ENCODE measurements at places on chromosomes 1 and 21.
A peak's percentile ranks its signal among the peaks of the same experiment; 100 is the strongest.

DNA sequence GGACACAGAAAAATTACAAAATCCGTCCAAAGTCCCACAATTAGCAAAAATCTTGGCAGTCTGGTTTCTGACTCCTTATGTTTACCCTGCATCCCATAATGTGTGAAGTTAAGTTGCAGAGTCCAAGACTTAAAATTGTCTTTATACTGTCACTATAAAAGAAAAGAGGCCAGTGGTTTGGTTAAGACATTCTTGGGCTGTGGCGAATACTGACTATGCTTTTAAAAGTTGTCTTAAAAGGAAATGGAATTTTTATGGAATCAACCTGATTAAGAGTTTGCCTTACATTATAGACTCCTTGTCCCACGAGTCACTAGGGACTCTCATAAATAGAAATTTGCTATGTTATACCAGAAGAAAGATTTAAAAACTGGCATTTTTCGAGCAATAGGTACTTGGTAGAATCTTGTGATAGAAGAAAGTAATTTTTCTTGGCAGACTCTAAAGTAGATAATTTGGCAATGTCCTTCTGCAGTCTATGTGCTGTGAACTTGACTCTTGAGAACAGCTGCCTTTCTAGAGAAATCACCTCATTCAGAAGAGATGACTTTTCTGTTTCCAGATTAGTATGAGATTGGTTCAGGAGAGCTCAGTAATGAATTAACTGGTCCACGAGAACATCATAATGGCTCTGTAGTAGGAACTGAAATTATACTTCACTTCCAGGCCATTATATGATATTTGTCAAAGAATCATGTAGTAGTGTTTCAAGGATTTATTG, 31.8 kb downstream of the NTNG1 start:
- DNase-seq, result no peak

DNA sequence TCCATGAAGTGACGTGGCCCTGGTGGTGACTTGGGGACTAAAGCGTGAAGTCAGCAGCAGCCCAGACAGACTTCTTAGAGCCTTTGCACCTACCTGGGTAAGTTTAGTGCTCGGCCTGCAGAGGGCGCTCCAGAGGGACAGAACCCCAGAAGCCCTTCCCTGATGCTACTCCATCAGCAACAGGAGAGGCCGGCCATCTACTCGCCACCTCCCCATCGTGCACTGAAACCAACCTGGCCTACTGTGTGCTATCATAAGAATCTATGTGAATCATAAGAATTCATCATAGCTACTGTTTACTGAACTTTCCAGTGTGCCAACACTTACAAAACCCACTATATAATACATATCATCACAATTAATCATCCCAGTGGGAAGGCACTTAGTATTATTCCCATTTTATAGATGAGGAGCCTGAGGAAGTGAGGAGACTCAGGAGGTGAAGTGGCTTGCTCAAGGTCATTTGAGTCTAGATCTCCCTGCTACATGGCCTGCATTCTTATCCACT, 7.9 kb upstream of the EDN2 start:
- peak; percentile 82 for DNase-seq

DNA sequence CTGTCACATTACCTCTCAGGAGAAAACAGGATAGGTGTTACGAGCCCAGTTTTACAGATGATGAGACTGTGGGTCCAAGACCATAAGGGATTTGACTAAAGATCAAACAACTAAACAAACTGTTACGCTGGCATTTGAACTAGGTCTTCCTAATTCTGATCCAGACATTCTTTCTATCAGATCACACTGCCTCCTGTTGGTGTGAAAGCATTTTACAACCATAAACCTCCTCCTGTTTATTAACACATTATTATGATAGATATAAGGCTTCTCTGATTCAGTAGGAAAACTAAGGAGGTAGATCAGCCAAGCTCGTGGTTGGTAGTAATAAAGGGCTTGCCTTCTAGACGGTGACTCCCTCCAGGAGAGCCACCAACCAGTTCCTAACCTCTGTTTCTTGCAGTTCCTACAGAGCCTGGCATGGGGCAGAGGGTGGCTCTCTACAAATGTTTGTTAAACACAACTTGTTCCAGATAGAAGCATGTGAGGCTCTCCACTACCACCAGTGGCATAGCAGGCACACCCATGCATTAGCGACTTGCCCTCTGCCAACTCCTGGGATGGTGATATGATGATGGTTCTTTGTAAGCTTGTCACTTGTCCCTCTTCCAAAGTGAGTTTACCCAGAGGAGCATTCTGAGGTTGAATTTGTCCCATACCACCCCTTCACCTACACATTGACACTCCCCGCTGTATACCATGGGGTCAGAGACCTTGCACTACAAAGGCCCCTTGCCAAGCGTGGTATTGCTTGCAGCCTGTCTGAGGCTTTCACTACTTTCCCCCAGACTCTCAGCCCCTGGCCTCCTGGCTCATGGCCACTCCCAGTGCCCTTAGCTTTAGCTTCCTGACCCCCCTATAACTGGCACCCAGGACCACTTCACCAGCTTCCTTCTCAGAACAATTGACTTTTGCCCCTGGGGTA, 96.4 kb upstream of the HOOK1 start:
- no peak for DNase-seq

DNA sequence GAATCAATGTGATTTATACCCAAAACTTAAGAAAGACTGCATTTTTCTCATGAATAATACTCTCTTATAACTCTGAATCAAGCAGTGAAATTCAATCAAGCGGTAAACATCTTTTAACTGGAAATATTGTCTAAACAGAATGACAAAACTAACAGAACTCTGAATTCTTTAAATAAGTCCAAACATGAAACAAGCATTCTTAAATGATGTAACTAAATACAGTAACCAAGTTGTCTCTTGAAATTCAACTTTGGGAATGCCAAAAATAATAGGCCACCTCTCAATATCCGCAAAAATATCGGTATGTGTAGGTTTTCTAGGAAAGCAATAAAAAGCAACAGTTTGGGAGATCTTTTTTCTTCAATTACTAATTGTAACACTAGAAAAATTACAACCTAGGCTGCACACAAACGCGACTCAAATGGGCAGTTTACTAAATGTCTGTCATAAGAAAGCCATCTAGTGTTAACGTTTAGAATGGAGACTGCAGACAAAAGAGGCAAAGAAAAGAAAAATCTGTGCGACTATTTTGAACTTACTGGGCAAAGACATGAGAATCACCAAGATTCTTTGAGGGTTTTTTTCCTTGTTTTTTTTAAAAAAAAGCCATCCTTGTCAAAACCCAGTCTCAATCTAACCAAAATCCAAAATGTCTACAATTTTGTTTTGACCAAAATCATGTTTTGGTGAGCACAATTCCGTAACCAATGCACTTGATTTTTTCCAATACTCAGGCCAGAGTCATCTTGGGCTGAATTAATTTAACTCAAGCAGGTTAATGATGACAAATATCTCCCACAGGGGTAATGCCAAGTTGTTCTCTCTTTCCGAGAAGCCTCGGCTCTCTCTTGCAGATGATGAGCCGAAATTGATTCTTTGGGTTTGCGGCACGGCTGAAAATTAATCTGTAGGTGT, 1.3 kb downstream of the SIPA1L2 start:
- no peak for DNase-seq

GRCh38 chr1:182389619-182390047, 2.0 kb downstream of the GLUL start:
- DNase-seq, result peak; percentile 30

- DNase-seq, result no peak
These were observed 72.6 kb upstream of the ARHGEF16 start for GRCh38 chr1:3381901-3382300.

GRCh38 chr1:90313778-90314177, 318.9 kb downstream of the ZNF326 start:
- no peak for DNase-seq

- no peak for DNase-seq
These were observed 175.5 kb downstream of the ACTL8 start for GRCh38 chr1:17930635-17931034.

DNA sequence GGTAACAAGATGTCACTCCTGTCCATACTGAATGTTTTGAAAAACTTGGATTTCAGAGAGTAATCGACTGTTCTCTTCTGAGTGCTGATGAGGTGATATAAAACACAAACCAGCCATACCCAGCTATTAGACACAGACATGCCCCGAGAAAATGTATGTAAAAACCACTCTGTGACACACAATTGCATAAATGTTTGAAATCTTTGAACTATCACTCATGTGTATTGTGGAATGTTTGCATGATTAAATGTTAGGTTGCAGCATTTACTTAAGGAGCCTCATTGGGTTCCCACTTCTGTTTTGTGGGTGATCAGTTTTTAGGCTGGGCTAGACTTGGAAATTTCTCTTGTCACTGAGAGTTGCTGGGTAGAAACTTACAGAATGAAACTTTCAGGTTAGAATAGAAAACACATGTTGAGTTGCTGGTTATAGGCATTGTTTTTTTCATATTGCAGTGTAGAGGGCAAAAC, 270.4 kb upstream of the B3GALT2 start:
- no peak for DNase-seq

DNA sequence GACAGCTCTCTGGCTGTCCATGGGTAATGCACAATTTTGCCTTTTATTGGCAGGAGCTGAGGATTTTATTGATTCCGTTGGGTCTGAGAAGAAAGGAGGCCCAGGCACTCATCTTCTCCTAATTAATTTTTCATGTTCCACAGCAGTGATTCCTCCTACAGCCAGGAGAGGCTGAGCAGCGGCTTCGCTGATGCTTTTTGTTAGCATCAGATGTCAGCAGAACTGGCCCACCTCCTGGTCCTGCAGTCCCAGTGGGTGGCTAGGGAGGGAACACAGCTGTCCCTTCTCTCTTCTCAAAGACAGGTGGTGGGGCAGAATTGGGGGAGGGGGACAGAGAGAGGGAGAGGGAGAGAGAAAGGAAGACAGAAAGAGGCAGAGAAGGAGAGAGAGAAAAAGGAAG, 5.7 kb downstream of the MT1HL1 start:
- no peak for DNase-seq

- DNase-seq, result no peak
These were observed 147.9 kb downstream of the MAGI3 start for GRCh38 chr1:113538225-113538624.

All from mucosa of descending colon (tissue), 3 donors.